ENCODE measurements at places on chromosomes 5 and 9.

DNA sequence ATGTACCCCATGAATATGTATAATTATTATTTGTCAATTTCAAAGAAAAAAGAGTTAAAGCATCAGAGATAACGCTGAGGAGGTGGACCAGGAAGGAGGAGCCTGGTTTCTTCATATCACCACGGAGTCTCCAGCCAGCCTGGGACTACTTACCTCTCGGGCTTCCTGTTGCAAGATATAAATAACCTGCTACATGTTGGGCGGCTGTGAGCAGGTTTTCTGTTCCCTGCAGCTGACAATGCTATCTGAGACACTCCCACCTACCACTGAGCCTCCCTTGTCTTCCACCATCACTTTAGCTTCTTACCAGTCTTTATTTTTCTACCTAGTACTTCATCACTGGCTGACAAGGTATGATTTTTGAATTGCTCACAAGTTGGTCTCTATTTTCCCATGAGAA is 102.7 kb upstream of the CPEB4 start:
- DNase-seq = no peak

- DNase-seq = no peak
Measured at GRCh38 chr9:7212101-7212500, 454.3 kb downstream of the KDM4C start.

GRCh38 chr5:646396-647201 is 34.5 kb downstream of the CEP72 start:
- no peak for DNase-seq

- no peak for DNase-seq
Measured at GRCh38 chr5:178685386-178686059, 44.9 kb downstream of the ZNF354A start.

- no peak for DNase-seq
Measured at GRCh38 chr5:91188755-91189154, 194.4 kb downstream of the ARRDC3 start.

- no peak for DNase-seq
Measured at GRCh38 chr9:88523056-88523455, 11.9 kb upstream of the NXNL2 start.

GRCh38 chr5:142859037-142859436 is 88.9 kb downstream of the ARHGAP26 start:
- no peak for DNase-seq

DNA sequence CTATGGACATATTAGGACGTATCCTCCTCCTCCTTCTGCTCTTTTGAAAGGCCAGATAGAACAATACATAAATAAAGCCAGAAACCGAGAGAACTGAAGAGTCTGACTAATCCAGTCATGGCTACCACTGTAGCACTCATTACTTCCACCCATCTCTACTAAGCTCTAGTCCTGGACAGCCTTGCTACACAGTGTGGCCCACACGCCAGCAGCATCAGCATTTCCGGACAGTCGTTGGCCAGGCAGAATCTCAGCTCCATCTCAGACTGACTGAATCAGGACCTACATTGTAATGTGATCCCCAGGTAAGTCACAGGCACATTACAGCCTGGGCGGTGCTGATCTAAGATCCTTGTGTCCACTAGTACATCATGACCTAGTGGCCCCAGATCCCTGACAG is 182.9 kb downstream of the DRD1 start:
- no peak for DNase-seq

DNA sequence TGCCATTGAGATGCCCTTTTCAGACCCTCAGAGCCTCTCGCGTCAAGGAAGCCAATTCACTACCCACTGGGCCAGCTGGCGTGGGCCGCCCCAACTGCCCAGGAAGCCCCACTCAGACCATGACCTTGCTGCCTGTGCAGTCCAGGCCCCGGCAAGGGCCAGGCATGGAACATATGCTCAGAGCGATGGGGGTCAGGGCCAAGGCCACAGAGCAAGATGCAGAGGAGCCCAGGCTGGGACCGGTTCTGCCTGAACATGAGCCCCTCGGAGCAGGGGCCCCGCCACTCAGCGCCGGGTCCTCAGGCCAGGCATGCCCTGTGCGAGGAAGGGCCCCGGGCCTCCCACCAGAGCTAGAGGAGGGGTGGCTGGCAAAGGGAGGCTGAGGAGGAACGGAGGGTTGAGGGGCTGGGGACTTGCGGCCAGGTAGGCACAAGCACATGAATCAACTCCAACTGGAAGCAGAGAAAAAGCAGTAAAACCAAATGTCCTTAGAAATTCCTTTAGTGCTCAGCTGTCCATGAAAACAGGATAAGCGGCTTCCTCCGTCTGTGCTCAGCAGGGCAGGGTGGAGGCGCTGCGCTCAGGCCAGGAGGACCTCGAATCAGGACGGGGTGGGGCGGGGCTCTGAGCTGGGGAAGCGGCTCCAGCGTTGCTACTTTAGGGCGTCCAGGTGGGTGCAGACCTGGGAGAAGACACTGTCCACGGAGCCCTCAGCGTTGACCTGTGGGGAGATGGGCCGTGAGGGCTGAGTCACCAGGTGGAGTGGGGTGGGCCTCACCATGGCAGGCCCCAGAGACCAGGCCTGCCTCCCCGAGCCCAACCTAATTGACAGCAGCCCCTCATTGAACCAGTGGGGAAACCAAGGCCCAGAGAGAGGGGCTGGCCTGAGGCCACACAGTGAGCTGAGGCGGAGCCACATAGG is 9.9 kb downstream of the AK1 start:
- no peak for DNase-seq

GRCh38 chr5:129078660-129079059 is 15.9 kb upstream of the ISOC1 start:
- DNase-seq = no peak

DNA sequence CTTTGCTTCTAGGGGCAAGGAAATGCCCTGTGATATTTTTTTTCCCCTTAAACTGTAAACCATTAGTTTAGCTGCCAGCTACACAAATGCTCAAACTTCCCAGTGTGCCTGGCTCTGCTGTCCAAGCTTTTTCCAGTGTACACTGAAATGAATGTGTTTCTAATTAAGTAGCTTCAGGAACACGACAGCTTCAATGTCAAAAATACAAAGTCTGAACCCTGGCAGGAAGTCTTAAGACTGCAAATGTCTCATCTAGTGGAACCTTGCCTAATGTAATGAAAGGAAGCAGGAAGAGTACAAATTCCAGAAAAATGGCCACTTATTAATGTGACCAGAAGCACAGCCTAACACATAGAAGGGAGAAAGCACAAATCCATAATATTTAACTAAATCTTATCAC is 255.2 kb downstream of the CRB2 start:
- DNase-seq = no peak

GRCh38 chr5:64147849-64148441 is 17.7 kb upstream of the RNF180 start:
- no peak for DNase-seq

GRCh38 chr5:58262226-58262625 is 197.7 kb downstream of the PLK2 start:
- no peak for DNase-seq

DNA sequence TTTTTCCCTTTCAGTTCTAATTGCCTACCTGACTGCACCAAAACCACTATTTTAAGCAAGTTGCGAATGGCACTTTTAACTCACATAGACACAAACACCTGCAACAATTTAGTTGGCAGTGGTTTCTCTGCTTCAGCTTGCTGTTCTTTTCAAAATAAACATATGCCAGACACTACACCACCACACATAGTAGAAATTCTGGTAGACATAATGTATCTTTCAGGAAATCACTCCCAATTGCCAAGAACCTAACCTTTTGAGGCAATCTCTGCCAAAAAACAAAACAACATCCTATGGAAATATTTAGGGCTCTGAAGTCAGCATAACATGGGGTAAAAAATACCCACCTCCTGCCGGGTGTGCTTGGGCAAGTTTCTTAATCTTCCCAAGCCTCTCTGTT is 27.7 kb downstream of the GLIS3 start:
- no peak for DNase-seq

GRCh38 chr5:33883482-33883881 is 8.3 kb downstream of the ADAMTS12 start:
- DNase-seq = no peak
